ENCODE measurements at places on chromosomes 11 and 22.
A peak's percentile ranks its signal among the peaks of the same experiment; 100 is the strongest.

GRCh38 chr11:24206030-24206429 is 290.8 kb upstream of the LUZP2 start:
- DNase-seq, result no peak

GRCh38 chr22:30183861-30184278 is 62.7 kb downstream of the LIF start:
- DNase-seq, result peak; percentile 71

DNA sequence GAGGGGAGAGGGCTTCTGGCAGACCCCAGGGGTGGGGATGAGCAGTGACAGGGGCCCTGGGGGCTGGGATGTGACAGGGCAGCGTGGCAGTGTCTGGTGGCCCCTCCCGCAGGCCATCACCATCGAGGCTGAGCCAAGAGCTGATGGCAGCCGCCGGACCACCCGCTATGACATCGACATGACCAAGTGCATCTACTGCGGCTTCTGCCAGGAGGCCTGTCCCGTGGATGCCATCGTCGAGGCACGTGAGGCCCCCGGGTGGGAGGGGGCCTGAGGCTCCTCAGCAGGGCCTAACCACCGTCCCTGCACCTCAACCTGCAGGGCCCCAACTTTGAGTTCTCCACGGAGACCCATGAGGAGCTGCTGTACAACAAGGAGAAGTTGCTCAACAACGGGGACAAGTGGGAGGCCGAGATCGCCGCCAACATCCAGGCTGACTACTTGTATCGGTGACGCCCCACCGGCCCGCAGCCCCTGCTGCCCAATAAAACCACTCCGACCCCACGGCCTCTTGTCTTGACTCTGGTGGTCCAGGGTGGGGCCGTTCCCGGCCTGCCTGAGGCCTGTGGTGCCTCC is 2.6 kb upstream of the TCIRG1 start:
- DNase-seq, result no peak

DNA sequence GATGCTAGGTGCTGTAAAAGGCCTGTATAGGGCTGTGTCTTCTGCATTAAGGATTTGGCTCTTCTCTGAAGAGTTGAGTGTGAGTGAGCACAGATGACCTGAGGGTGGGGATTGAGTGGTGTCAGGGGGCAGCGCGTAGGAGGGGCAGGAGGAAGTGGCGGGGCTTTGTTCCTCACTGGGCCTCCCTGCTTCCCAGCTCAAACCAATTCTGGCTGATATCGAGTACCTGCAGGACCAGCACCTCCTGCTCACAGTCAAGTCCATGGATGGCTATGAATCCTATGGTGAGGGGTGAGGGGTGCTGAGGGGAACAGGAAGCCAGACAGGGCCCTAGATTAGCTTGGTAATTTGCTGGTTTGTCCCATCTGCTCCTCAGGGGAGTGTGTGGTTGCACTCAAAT is 9.1 kb downstream of the PHOX2A start:
- no peak for DNase-seq

DNA sequence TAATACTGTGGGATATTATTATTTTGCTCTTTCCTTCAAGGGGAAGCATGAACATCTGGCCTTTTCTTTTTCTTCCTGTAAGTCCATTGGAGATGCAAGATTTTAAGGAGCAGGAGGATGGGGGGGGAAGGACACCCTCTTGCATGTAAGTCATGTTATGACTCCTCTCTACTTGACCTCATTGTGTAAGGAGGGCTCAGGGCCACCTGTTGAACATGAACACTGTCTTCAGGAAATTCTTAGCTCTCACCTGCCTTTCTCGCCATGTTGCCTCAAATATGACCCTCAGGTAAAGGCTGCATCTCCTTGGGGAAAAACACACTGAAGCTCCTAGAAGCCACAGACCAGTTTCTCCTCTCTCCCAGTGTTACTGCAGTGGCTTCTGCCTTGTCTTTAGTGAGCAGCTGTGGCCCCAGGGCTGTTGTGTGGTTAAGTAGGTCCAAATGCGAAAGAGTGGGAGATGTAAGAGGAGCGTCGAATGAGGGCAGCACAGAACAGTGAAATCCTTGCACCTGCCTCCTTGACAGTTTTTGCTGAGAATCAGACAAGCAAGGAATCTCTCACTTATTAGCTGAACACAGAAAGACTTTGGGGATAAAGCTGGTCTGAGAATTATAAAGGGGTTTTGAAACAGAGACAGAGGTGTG is 1.3 kb upstream of the RAG1 start:
- no peak for DNase-seq

DNA sequence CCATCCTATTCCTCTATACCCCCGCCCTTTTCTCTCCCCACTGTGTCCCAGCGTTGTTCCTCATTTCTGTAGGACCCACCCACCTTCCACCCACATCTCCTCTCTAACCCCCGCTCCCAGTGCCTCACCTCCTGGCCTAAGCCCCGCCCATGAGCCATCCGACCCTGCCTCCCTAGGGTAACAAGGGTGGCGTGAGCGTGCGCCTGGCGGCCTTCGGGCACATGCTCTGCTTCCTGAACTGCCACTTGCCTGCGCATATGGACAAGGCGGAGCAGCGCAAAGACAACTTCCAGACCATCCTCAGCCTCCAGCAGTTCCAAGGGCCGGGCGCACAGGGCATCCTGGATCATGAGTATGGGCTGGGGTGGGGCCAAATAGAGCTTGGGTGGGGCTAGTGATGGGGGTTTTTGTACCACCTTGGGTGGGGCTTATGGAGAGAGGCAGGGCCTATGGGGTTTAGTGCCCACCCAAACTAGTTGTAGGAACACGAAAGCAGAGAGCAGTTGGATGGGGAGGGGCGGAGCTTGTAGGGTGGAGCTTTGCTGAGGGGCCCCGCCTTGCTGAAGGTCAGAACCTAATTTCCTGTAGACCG is 4.5 kb downstream of the INPP5J start:
- DNase-seq, result no peak

- no peak for DNase-seq
These were observed 495.6 kb upstream of the B3GAT1 start for GRCh38 chr11:134907636-134908035.

- DNase-seq, result no peak
These were observed 2.8 kb downstream of the MAP3K11 start for GRCh38 chr11:65611028-65611757.

GRCh38 chr11:115548878-115549528 is 44.8 kb upstream of the CADM1 start:
- DNase-seq, result no peak

DNA sequence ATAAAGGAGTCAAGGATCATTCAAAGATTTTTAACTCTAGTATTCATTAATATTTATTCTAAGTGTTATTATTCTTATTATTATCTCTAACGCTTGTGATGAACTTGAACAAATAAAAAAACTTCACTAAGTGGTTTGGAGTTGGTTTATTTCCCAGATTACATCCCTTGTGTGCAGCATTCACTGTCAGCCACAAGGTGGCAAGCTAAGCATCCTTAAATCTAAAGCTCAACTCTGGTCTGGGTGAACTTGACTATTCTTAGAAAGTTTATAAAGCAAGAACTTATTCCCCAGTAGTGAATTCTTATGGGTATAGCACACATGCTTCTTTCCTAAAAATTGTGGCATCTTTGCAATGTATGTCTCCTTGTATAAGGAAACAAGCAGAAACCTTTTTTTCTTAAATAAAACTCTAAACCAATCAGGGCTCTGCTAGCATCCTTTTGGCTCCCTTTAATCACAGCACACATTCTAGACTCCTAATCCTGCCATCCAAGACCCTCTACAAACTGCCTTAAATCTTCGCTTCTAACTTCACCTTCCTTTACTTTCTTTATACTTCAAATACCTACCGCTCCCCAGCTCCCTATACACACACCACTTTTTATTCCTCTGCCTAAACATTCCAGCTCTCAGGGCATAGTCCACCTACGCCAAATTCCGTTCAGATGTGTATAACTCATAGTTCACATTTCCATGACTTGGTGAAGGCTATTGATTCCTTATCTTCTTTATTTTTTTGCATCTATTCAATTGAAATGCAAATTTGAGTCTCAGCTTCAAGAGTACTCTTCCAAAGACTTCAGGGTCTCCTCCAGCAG is 1068.8 kb downstream of the DLG2 start:
- peak; percentile 34 for DNase-seq

- no peak for DNase-seq
These were observed 97.9 kb upstream of the RTL6 start for GRCh38 chr22:44595841-44596341.

DNA sequence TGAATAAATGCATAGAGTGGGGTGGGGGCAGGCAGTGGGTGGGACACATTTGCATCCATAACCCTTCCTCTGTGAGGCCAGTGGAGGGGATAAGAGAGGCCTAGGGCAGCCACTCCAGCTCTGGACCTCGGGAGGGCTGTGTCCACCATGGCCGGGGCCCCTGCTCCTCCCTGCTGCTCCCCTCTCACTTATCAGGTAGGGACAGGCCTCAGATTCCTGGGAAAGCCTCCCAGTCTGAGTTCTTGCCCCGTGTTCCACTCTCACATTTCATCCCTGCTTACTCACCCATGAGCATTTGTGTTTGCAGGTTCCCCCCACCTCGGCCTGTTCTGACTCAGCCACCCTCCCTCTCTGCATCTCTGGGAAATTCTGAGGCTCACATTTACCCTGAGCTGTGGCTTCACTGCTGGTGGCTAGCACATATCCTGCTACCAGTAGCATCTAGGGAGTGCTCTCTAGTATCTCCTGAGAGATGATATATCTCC is 128.7 kb upstream of the TOP3B start:
- peak; percentile 81 for DNase-seq

GRCh38 chr11:110185121-110185591 is 92.0 kb downstream of the ZC3H12C start:
- peak; percentile 57 for DNase-seq

GRCh38 chr11:1194977-1195681 is 27.7 kb upstream of the MUC5B start:
- no peak for DNase-seq

DNA sequence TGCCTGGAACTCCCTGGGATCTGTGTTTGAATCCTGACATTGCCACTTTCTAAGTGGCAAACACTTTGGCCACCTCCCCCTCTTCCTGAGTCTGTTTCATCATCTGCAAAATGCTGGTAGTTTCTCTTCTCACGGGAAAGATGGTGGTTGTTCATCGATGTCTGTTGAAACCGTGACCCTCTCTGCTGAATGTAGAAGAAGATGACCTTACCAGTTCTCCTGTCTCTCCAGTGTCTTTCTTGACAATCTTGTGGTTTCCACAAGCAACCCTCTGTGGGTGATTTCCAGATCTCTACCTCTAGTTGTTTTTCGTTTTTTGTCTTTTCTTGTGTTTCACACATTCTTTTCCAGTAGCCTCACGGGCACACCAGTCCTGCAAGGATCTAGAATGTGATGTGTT is 27.5 kb downstream of the ZBTB16 start:
- no peak for DNase-seq

GRCh38 chr11:32115446-32115845 is 24.6 kb downstream of the RCN1 start:
- DNase-seq, result peak; percentile 20

- DNase-seq, result no peak
These were observed 5.2 kb downstream of the TP53AIP1 start for GRCh38 chr11:128937480-128937879.

Measured in brain microvascular endothelial cell (primary cell).